ENCODE measurements at places on chromosomes 3 and 15.

DNA sequence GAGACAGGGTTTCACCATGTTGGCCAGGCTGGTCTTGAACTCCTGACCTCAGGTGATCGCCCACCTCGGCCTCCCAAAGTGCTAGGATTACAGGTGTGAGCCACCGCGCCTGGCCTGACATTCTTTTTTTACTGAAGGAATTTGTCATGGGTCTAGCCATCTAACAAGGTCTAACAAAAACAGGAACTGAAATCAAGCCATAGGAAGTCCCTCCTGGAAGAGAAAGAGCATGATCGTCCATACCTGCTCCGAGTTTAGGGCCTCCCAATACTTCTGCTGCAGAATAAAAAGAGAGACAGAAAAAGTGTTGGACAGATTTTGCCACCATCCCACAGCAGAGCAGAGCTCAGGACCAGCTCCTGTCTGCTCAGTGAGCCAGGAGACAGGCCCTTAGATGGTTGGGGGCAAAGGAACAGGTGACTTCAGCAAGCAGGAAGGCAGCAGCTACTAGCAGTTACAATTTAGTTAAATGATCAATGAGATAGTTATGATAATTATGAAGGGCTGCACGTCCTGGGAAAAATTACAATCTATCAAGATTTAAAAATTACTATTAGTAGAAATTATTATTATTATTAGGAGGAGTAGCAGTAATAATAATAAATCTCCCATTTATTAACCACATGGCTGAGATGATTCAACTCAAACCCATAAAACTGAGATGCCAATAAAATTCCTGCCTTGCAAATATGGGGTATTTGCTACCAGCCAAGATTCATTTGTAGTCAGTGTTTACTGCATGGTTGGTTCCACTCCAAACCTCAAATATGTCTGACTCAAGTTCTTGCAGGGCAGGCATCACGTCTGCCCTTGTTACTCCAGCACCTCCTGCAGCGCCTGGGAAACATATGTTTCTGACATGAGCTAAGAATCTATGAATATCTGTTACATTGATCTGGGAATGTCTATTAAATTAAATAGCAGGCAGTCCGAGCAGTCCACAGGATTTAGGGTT is 40.1 kb downstream of the TMEM44 start:
- DNase-seq, result no peak

GRCh38 chr3:45978006-45978761 is 17.4 kb downstream of the FYCO1 start:
- DNase-seq, result no peak

DNA sequence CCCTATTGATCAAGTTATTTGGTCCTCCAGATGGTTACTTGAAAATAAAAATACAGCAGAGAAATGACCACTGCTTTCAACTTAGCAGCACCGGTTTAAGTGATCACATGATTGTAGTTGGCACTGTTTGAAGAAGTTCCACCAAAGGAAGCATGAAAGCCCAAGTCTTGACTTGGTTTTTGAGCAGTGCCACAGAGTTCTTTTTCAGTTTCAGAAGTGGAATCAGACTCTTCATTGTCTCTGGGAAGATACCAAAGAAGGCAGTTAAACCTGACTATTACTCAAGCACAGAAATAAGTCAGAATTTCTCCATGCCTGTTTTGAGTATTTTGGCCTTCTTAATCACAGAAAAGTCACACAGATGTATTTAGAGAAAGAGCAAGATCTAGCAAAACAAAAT is 66.7 kb downstream of the BBX start:
- DNase-seq, result no peak

- DNase-seq, result no peak
These were observed 73.8 kb downstream of the RBPMS2 start for GRCh38 chr15:64701482-64702184.

DNA sequence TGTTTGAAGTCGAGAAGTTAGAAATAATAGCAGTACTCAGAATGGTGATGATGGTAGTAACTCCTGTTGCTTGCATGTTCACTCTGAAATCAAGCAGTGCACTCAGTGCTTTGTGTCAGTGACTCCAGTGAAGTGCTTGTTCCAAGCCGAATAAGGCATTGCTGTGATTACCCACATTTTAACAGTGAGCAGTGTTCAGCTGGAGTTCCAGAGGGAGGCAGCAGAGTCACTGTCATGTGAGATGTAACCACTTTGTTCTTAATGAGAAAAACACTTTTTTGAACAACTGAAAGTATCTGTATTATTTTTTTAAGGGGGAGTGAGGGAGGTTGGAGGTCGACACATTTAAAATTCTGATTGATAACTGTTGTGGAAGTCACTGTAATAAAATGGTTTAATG is 3.7 kb downstream of the MDFIC2 start:
- no peak for DNase-seq
